ENCODE measurements at places on chromosomes 5 and 9.
A peak's percentile ranks its signal among the peaks of the same experiment; 100 is the strongest.

GRCh38 chr5:168427224-168427623 lies 59.0 kb upstream of the RARS1 start:
- DNase-seq: no peak

DNA sequence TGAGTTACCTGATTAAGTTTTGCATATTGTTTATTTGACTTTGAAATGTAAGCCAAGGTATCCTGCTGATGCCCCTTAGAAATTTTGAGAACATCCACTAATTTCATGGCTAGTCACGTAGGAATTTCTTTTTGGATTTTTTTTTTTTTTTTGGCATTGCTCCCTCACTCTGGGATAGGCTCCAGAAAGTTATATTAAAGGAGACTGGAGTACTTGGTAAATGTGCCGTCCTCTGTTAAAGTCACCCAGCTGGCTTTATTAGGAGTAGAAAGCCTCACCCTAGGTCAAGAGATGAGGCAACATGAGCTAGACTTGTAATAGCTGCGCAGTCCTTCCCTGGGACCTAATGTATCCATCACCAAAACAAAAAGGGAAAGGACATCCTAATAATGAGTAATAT lies 3.1 kb downstream of the KCTD16 start:
- DNase-seq: no peak

- DNase-seq: no peak
These were observed 9.7 kb downstream of the SERINC5 start for GRCh38 chr5:80246001-80246758.

DNA sequence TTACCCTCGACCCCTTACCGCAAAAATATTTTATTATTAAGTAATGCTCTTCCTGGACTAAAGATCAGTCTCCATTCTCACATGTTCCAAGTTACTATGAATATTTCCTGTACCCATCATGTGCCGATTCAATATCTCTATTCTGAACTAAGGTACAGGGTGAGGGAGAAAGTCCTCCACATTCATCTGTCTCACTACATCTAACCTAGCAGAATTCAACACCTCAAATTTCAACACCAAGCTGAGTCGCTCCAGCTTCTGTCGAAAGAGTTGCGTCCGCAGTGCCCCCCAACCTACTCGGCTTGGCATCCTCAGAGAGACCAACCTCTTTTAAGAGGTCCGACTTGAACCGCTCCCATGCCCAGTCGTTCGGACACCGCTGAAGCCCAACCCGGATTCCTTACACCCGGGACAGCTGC lies 1.0 kb downstream of the CERT1 start:
- no peak for DNase-seq

DNA sequence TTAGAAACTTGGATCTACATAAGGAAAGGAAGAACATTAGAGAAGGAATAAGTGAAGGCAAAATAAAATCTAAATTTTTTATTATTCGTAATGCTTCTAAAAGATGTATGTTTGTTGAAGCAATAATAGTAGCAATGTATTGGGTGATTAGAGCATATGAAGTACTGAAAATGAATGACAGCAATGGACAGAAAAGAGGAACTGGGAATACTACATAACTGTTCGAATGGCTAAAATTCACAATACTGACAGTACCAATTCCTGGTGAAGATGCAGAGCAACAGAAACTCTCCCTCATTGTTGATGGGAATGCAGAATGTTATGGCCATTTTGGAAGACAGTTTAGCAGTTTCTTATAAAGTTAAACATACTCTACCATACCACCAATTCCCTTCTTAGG lies 177.3 kb upstream of the SPEF2 start:
- DNase-seq: no peak

DNA sequence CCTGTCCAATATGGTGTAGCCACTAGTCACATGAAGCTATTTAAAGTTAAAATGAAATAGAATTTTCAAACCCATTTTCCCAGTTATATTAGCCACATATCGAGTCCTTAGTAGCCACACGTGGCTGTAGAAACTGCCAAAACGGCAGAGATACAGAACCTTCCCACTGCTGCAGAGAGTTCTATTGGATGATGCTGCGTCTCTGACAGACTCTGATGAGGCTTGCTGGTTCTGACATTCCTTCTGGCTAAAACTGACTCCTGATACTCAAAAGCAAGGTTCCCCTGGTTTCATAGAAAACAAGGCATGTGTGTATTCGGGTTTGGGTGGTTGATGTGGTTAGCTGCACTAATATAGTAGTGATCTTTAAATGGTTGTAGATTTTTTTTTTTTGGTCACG lies 91.5 kb downstream of the TLE4 start:
- no peak for DNase-seq

GRCh38 chr5:50328193-50328729 lies 112.8 kb downstream of the EMB start:
- no peak for DNase-seq

- DNase-seq: no peak
These were observed 9.4 kb downstream of the LCN12 start for GRCh38 chr9:136961279-136962065.

GRCh38 chr5:126277762-126278161 lies 145.4 kb upstream of the GRAMD2B start:
- no peak for DNase-seq

- peak; percentile 42 for DNase-seq
These were observed 29.8 kb downstream of the UGCG start for GRCh38 chr9:111926421-111926875.

DNA sequence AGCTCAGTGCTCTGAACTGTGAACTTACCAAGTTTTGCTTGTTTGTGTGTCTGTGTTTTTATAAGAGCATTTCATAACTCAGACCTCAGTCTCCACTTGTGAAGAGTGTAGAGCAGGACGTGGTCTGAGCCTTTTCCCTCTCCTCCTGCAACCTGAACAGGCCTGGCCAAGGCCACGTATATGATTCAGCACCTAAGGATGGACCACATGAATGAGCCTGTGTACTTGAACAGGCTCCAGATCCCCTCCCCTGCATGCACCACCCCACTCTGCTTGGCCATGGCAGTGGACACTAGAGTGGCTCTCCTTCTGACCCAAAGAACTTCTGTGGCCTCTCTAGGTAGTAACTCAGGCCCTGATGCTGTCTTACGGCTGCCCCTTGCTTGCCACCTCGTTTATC lies 125.9 kb upstream of the FSTL4 start:
- DNase-seq: no peak

GRCh38 chr5:176180781-176181180 lies 57.4 kb upstream of the SIMC1 start:
- no peak for DNase-seq

GRCh38 chr9:130739081-130739480 lies 45.5 kb downstream of the EXOSC2 start:
- DNase-seq: no peak

- no peak for DNase-seq
These were observed 20.6 kb downstream of the FAM78A start for GRCh38 chr9:131255676-131256197.

GRCh38 chr5:180414176-180414575 lies 61.0 kb upstream of the GFPT2 start:
- DNase-seq: no peak

DNA sequence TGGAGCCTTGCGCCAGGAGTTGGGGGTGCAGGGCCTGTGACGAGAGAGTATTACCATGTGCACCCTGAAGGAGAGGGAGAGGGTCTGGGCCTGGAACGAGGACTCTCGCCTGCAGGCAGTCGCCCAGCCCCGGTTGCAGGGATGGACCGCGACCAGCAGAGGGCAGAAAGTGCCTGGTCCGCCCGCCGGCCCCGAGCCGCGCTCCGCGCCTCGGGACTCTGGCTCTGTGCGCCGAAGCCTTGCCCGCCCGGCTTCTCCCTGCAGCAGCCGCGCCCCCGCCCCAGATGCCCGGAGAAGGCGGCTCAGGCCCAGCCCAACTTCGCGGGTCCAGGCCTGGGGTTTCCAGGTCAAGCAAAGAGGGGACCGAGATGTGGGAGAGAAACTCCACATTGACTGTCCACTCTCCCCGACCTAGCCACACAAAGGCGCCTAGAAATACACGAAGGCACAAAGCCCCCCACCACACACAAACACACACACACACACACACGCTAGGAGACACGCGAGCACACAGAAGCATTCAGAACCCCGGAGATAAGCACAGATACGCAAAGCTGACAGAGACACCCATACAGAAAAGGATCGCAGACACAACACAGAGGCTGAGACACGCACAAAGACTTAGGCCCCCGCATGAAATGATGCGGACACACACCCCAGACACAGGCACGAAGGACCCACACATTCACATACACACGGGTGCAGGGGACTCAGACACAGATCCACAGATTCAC lies 2.0 kb upstream of the LMX1B start:
- DNase-seq: peak; percentile 91

GRCh38 chr5:126954981-126955380 lies 75.4 kb downstream of the MARCHF3 start:
- no peak for DNase-seq

Measured in GM12891 (cell line).